Activated effector memory CD4-positive, alpha-beta T cell treated with anti-CD3 and anti-CD28 coated beads, Interleukin-2, amount 50 U/mL, for 16 hours (primary cell): ENCODE measurements at places on chromosomes 2 and 18.

DNA sequence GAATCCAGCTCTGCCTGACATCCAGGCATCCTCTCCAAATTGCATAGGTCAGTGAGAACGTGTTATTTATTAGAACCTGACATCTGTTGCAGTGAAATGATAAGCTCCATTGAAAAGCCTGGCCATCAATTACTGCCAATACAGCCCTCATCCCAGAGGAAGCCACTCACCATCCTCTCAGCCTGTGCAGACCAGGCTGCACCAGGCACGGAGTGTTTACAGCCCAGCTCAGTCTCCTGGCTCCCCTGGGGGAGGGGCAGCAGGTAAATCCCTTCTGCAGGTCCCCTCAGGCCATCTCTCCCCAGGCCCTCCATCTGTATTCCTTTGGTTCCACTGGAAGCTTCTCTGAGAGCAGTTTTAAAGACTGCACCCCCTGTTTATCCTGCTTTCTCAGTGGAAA, 82.6 kb upstream of the FOSL2 start:
- DNase-seq = no peak

- DNase-seq = no peak
Observed at GRCh38 chr2:15369129-15369528, 192.0 kb downstream of the NBAS start.

DNA sequence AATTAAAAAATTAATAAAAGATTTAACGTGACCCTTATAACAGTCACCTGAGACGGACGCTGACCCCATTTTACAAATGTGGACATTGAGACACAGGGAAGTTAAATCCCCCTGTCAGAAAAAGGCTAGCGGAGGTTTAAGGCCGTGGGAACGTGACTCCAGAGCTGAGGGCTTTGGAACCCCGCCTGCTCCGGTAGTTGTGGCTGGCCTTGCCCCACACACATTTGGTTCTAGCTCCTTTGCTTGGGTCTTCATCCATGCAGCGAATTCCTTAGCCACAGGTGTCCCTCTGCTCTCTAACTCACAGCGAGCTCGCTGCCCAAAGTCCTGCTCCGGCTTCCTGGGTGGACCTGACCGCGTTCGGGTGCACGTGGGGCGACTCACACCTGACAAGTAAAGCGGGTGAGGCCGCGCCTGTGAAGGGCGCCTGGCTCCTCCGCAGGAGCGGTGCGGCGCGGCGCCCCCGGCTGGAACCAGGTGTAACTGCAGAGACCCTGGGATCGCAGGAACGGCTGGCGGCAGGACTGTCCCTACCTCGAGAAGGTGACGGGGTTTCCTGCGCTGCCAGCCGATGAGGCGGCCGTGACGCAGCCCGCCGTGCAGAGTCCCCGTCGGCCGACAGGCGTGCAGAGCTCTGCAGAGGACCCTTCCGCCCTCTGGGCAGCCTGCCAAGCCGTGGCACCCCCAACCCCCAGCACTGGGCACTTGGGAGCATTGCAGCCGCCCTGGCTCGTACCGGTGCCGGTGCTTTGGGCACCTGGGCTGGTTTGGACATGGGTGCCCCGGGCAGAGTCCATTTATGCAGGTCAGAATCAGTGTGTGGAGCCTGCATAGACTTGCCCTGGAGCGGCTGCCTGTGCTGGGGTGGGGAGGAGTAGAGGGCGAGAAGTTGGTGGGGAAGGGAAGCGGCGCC, 2.4 kb upstream of the PROC start:
- DNase-seq = peak; percentile 93

GRCh38 chr2:110946902-110947301, 173.8 kb upstream of the BCL2L11 start:
- no peak for DNase-seq

DNA sequence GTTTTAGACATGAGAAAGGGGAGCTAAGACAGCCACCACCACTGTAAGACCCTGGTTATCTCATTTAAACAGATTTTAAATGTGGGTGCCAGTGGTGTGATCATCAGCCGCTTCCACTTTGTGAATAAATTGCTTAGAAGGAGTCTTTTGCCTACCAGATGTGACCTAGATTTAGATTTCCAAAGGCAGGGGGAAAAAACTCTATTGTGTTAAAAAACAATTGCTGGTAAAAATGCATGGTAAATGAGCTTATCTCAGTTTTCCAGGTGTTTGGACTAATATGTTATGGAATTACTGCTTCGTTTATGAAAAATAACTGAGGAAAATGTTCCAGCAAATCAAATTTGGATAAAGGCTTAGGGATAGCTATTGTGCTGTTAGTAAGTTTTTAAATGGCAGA, 466.3 kb upstream of the RAB12 start:
- DNase-seq = no peak

- no peak for DNase-seq
Observed at GRCh38 chr2:226030788-226031646, 631.5 kb downstream of the NYAP2 start.

GRCh38 chr2:181655519-181655918, 1.4 kb downstream of the CERKL start:
- DNase-seq = no peak

- no peak for DNase-seq
Observed at GRCh38 chr2:11155381-11156035, at the start of gene SLC66A3. SLC66A3 (plus strand) TSS chr2:11155467; CDS start chr2:11155547, 80 bp downstream.

GRCh38 chr18:22032392-22032961, 136.9 kb upstream of the GATA6 start:
- DNase-seq = no peak

DNA sequence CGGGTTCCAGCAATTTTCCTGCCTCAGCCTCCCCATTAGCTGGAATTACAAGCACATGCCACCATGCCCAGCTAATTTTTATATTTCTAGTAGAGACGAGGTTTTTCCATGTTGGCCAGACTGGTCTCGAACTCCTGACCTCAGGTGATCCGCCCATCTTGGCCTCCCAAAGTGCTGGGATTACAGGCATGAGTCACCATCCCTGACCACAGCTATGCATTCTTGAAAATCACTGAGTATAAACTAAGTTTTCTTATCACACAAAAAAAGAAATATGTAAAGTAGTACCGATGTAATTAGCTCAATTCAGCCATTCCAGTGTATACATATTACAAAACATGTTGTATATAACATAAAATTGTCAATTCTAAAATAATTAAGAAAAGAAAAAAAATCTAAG, 232.7 kb downstream of the MBD2 start:
- DNase-seq = no peak

DNA sequence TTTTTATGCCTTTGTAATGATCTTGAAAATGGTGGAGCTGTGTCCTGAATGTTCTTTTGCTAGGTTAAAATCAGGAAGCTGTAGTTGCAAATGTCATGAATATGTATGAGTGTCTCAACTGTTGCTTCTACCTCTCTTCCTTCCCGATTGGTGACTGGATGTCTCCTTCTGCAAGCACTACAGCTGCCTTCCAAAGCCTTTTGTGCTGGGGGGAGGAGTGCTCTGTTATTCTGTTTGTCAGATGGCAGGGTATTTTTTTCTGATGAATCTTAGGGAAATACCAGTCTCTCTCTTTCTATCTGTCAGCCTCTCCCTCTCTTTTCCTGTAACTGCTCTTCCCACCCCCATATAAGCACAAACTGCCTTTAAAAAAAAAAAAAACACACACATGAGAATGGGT, 1396.3 kb upstream of the CELF4 start:
- no peak for DNase-seq

GRCh38 chr2:102717308-102718018, 44.4 kb upstream of the TMEM182 start:
- DNase-seq = no peak

DNA sequence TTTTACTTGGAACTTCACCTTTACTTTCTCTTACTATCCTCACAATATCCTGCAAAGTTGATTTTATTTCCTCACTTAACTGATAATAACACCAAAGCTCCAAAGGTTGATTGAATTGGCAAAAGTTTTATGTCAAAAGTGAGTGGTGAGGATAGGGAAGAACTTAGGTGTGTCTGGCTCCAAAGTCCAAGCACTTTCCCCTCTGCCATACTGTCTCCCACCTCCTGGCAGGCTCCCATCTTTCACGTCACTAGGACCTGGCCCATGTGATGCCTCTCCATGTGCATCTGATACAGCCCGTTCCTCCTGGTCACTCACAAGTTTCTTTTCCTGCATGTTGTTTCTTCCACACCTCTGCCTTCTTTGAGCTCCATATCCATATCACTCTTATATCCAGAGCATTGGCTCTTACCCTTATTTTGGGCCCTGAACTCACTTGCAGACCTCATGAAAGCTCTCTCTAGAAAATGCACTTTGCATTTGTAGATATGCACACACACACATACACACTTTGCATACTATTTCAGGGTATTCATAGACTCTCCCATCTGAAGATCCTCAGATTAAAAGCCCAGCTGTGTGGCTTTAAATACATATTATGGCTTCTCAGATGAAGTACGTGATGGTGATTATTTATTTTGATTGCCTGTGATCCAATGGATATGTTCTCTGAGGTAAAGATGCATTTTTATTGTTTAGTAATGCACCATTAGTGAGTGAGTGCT, 12.3 kb downstream of the MEP1B start:
- DNase-seq = no peak

DNA sequence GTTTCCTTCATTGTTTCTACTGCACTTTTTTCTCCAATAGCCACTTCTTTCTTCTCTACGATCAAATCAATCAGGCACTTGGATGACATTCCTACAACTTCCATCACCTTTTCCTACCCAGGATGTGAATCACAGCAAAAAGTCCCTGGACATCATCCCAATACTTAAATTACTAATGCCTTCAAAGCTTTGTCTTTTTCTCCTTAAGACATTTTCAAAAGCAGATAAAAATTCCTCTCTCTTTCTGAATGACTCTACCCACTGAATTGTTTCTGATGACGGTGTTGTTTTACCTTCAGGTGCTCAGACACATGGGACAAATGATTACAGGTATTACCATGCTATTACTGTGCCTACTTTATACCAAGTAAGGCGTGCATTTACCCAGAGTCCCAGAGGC, 500.9 kb downstream of the FBXO15 start:
- DNase-seq = no peak

DNA sequence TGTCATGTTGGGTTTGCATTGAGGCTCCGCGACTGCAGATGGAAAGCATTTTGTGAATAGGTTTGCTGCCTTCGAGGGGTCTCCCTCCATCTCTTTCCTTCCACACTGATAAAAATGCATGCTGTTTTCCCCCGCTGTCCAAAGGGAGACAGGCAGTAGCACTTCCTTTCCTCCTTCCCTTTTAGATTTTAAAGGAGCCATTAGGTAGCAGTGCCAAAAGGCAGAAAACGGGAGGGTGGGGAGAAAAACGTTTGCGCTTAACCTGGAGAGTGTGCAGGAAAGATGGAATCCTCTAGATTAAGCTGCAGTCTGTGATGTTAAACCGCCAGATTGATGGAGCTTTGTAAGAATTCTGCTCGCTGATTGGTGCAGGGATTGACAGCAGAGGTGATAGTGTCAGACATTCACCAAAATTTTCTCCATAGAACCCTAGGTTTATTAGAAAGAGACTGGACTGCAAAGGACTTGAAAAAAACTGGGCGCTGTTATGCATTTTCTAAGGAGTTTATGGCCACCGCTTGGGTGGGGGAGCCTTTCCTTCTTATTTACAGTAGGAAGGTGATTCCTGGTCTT, 688 bp downstream of the MAPRE2 start:
- DNase-seq = no peak

- no peak for DNase-seq
Observed at GRCh38 chr2:157173740-157174184, 83.7 kb upstream of the GALNT5 start.

DNA sequence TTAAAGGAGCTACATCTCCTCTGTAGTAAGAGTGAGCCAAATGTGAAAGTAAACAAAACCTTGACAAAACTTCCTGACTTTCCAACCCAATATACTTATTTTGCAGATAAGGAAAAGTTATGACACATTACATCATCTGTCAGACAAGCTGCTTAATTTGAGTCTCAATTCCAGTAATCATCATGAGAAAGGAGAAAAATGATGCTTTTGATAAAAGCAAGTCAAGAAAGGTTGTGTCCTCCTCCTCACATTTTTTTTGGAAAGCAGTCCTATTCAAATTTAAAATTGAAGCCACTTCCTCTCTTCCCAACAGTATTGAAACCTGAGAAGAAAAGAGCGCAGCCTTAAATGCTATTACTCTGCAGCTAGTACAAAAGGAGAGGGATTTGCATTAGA, 519.6 kb downstream of the LRP1B start:
- no peak for DNase-seq

DNA sequence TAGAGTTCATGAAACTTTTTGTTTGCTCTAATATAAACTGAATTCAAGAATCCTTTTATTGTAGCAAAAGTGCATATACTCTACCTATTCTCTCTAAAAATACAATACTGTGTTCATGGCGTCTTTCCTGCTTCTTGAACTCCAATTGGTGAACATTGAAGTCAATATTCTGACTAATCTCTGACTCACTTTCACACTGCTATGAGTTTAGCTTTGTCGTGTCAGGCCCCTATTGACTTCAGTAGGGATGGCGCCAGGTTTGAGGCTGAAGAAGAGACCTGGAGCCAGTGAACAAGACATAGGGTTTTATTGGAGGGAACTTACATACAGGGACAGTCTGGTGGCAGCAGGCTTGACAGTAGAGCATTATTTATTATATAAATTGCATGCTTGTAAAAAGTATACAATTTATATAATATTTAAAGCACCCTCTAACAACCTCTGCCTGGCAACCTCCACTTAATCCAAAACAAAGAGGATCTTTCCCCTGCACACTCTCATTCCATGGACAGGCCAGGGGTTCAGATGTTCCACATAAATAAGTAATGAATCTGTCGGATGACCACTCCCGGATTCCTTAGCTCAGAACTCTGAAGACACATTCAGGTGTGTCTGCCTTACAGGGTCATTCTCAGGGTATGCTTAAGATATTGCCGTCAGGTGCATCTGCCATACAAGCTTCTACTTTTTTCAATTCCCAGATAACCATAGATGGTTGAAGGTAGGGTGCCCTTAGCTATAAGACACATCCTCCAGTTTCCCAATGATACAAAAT, 141.0 kb downstream of the CERS6 start:
- DNase-seq = no peak

DNA sequence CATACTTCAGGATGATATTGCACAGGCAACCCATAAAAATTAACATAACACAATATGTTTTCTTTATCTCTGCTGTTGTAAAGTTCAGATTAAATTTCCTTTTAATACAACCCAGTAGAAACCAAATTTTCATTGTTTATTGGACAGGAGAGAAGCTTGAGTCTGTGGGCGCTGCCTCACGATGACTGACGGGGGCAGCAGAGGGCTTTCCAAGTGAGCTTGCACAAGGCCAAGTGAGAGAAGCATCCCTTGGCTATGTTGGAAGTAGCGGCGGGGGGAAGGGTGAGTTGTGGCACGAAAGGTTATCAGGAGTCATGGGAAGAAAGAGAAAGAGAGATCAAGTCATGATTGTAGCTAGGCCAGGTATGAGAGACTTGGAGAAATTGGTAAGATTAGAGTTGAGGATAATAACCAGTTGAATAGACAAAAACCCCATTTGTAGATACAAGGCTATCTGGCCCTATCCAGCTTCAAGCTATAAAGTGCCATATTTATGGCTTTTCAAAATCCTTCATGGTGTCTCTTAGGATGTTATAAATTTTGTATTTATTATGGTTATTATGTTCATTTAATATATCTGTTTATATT, 413.7 kb upstream of the FAM98A start:
- peak; percentile 63 for DNase-seq

GRCh38 chr2:36538335-36538734, 59.6 kb downstream of the FEZ2 start:
- DNase-seq = no peak

- DNase-seq = no peak
Observed at GRCh38 chr2:118732432-118732831, 115.0 kb downstream of the EN1 start.

GRCh38 chr2:27799646-27800010, 28.1 kb downstream of the MRPL33 start:
- no peak for DNase-seq
